Foreskin melanocyte (primary cell): ENCODE measurements at places on chromosomes 12 and 14.

- no peak for DNase-seq
Measured at GRCh38 chr14:22561661-22562579, 27.1 kb downstream of the DAD1 start.

GRCh38 chr12:124747426-124748161, 116.1 kb downstream of the SCARB1 start:
- DNase-seq = no peak

GRCh38 chr14:70203686-70204085, 14.9 kb upstream of the SLC8A3 start:
- no peak for DNase-seq

- no peak for DNase-seq
Measured at GRCh38 chr12:112738531-112738930, 53.0 kb upstream of the RPH3A start.

DNA sequence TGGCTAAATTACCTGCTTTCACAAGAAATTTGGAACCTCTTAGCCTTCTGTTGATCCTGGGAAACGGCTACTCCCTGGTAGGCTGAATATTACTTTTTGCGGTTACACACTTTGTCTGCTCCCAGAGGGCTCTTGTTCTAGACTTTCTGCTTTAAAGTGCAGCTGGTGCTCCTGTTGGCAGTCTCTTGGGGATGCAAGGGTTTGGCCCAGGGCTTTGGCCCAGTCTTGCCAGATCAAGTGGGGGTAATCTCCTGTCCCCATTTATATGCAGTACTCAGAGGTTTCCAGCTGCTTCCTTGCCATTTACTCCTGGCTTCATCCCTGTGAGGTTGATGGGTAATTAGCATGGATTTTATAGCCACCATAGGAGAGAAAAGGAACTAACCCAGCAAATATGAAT, 558.2 kb upstream of the MIS18BP1 start:
- no peak for DNase-seq
